D341Med (cell line): ENCODE measurements at places on chromosomes 2 and 18.

DNA sequence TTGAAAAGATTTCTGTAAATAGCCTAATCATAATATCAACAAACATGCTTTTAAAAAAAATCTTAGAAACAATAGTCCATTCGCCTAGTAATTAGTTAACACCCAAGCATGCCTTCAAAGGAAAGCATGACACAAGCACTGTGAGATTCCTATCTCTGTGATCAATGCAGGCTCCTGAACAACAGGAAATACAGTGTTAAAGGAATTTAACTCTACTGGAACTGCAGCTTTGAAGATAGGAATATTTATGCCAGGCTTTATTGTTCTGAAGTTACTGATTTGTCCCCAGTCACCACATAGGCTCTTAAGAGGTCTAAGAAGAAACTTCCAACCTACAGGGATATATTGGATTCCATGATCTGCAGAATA, 15.4 kb upstream of the FAM124B start:
- DNase-seq = no peak

GRCh38 chr2:145277922-145278321, 758.0 kb upstream of the ZEB2 start:
- no peak for DNase-seq

DNA sequence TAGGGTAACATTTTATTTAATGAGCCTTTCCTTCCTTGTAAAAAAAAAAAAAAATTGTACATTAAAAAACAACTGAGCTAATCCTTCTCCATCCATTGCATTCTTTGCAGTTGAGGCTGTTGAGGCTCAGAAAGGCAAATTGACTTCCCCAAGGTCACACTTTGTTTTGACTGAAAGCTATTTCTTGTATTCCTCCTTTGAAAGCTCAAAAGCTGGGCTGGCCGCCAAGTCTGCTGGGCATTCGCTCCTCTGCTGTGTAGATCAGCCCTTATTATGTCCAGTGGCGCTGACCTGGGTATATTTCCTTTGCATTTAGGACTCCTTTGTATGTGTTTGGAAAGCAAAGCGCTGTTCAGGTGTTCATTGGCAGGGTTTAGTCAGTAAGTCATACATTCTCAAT, 44.0 kb downstream of the SGPP2 start:
- DNase-seq = no peak

GRCh38 chr2:106158131-106158530, 36.0 kb downstream of the UXS1 start:
- no peak for DNase-seq

- DNase-seq = no peak
Measured at GRCh38 chr18:45589356-45590035, 25.8 kb upstream of the SLC14A2 start.

GRCh38 chr2:231015926-231016325, 20.0 kb downstream of the SPATA3 start:
- no peak for DNase-seq

DNA sequence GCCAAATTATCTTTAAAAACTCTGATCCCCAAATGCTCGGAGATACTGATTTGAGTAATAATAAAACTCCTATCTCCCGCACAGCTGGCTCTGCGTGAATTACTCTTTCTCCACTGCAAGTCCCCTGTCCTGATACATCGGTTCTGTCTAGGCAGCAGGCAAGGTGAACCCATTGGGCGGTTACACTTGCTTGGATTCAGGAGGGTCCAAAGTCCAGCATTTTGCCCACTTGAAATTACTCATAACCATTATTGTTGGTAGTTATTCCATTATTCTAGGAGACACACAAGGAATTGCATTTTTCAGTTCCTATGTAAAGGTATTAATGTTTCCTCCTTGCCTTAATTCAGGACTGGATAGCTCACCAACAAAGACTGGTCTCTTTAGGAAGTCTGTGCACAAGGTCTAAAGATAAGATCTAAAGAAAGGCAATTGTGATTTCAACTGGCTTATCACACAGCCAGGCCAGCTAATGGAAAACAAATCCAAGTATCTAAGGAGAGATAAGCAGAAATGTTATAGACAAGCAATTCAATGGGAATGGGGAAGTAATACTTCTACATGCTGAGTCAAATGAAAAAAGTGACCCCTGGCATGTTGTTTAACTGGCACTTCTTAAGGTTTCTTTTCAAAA, 23.2 kb upstream of the NPC1 start:
- no peak for DNase-seq

DNA sequence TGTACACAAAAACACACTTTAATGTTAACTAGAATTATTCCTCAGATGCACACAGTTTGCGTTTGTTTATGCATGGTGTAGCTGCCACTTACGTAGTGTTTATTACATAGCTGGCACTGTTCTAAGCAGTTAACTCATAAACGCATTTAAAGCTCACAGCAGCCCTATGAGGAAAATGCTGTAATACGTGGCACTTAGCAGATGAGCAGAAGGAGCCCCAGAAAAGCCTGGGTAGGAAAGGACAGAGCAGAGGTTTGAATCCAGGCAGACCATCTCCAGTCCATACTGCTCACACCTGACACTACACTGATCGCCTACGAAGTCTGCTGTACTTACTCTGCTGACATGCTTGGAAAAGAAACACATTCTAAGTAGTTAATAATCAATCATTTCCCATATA, 66.6 kb downstream of the BCL2 start:
- DNase-seq = no peak

- peak; percentile 82 for DNase-seq
Measured at GRCh38 chr2:127674241-127675209, 805 bp downstream of the LIMS2 start.

GRCh38 chr2:143893371-143893770, 626.5 kb downstream of the ZEB2 start:
- DNase-seq = no peak

- no peak for DNase-seq
Measured at GRCh38 chr18:49546719-49547273, 15.1 kb upstream of the LIPG start.

GRCh38 chr2:233679196-233679595, 2.5 kb upstream of the UGT1A7 start:
- no peak for DNase-seq

- no peak for DNase-seq
Measured at GRCh38 chr18:40555914-40556313, 1399.1 kb upstream of the PIK3C3 start.

DNA sequence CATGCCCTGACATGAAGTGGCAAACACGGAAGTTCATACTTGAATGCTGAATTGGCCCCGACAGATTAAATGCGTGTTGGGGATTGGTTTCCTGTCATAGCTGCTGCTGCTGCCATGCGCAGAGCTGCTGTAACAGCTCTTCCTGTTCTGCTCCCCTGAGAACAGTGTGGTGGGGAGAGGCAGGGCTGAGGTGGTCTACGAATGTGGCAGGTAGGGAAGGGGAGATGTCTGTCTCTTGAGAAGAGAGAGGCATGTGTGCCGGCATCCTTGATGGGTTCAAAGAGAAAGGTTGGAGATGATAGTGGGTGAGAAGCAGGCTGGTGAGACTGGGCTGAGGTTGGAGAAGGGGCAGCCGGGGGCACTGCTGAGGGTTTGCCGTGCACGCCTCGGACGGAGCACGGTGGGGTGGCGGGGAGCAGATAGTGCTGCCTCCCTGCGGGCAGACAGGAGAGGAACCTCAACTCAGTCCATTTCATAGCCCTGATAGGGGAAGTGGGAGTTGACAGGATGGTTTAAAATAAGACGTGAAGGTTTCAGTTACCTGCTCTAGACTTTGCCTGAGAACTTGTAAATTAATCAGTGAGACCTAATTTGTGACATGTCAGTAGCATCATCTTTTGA, 46.1 kb downstream of the TMEM185B start:
- DNase-seq = no peak

GRCh38 chr2:62415019-62415431, 91.0 kb downstream of the TMEM17 start:
- DNase-seq = no peak

DNA sequence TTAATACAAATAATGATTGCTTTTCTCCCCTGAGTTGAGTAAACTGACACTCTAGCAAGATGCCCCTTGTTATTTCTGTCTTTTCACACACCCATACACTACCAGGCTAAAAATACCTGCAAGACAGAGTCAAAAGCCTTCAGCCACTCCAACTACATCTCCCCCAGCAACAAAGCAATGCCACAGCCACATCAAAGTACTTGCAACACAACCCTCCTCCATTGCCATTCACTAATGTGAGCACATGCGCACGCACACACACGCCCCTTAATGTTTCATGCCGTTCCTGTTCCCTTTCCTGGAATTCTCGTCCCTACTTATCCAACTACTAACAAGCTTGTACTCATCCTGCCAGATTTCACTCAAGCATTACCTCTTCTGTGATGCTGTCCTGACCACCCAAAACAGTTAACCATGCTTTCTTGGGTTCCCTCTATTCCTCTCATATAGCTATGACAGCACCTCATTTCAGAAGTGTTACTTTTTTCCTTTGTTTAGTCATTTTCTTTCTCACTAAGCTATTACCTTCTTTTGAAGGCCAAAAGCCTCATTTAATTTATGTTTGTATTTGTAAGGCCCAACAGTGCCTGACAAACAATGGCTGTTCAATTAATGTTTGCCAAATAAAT, 29.6 kb downstream of the SLC25A12 start:
- DNase-seq = no peak

GRCh38 chr18:52387175-52387574, 47.2 kb downstream of the DCC start:
- DNase-seq = no peak

- DNase-seq = peak; percentile 93
Measured at GRCh38 chr18:79380816-79381806, 14.6 kb upstream of the NFATC1 start.

DNA sequence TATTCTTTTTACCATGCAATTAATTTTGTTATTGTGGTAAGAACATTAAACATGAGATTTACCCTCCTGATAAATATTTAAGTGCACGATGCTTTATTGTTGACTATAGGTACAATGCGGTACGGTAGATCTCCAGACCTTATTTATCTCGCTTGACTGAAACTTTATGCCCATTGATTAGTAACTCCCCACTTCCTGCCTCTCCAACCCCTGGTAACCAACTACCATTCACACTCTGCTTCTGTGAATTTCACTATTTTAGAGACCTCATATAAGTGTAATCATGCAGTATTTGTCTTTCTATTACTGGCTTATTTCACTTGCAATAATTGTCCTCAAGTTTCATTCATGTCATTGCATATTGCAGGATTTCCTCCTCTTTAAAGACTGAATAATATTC, 195.7 kb upstream of the ID2 start:
- no peak for DNase-seq

GRCh38 chr2:99735753-99736152, 245.9 kb upstream of the REV1 start:
- no peak for DNase-seq

DNA sequence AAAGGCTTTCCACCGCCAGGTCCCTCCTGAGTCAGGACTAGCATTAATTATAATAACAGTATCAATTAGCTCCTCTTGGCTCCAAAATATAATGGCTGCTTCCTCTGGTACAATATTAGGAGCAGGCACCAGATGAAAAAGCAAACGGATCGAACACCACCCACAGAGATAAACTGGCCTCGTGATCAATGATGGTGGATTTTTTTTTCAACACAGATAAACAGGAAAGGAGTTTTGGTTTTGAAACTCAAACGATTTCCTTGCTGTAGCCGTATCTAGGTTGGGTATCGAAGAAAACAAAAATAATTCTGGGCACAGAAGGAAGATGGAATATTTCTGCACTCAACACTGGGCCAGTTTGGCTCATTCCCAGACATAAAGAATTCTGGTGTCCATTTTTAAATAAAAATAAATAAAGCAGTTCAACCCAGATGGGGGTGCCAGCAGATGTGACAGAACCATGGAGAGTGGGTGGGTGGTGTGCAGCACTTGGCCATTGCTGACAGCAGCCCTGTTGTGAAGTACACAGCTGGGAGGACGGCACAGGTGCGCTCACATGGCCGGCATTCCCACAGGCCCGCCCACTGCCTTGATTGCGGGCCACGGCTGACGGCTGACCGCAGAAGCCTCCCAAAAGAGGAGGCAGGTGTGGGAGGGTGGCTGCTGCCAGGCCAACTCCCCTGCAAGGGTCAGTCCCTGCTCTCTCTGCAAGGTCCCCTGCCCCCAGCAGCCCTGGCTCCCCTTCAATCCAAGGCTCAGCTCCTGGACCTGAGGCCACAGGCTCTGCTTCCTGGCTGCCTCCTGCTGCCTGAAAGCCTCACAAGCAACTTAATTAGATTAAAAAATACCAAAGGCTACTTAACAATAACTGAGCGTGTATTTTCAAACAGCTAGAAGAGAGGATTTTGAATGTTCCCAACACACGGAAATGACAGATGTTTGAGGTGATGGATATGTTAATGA, 351.9 kb upstream of the ID2 start:
- DNase-seq = no peak

GRCh38 chr2:138276339-138276738, 225.2 kb upstream of the SPOPL start:
- peak; percentile 10 for DNase-seq
